SHP77 (cell line): ENCODE measurements at places on chromosomes 7 and 10.

- no peak for DNase-seq
Measured at GRCh38 chr7:157402388-157402703, 65.5 kb downstream of the DNAJB6 start.

GRCh38 chr10:8187171-8187666 lies 132.7 kb downstream of the GATA3 start:
- no peak for DNase-seq

DNA sequence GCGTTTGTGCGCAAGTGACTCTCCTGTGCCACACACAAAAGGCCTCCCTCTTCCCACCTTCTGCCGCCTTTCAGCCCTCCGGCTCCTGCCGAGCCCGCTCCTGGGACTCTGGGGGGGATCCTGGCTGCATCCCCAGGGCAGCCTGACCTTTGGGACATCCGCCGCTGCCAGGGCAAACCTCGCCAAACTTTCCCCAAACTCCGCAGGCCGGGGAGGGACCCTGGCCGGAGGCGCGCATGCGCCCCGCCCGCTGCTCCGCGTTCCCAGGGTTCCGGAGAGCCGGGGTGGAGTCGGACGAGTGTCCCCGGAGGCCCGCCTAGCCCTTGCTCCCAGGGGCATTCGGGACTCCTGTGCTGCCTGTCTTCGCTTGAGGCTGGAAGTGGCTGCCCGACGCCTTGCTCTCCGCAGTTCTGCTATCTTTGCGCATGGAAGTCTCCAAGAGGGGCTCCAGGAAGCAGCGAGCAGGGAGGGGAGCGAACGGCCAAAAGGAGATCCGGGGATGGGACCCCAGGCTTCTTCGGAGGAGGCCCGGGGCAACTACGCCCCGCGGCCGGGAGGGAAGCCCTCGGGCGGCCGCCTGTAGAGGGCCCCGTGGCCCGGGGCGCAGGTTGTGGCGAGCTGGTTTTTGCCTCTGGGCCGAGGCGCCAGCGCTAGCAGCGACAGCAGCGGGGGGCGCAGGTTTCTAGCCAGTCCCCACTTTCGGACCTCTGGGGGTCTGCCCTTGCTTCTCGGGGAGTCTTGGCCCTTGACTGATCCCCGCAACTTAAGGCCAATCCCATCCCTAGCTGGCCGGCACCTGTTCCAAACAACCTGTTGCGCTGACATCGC lies 7.0 kb downstream of the PTF1A start:
- DNase-seq, result no peak

DNA sequence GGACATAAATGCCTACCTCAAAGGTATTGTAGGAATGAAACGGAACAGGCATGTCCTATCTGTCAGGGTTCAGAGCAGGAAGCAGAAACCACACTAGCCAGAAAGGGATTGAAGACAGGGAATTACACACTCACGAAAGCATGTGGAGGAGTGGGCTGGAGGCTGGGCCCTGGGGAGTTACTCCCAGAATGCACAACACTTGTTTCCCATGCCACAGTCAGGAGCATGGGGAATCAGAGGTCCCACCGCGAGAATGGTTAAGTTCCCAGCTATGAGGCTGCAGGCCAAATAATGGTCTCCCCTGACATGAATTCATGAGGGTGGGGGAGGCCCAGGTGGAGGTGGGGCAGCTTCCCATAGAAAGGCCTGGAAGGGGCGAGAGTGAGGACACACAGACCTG lies 212.7 kb downstream of the HERPUD2 start:
- no peak for DNase-seq

DNA sequence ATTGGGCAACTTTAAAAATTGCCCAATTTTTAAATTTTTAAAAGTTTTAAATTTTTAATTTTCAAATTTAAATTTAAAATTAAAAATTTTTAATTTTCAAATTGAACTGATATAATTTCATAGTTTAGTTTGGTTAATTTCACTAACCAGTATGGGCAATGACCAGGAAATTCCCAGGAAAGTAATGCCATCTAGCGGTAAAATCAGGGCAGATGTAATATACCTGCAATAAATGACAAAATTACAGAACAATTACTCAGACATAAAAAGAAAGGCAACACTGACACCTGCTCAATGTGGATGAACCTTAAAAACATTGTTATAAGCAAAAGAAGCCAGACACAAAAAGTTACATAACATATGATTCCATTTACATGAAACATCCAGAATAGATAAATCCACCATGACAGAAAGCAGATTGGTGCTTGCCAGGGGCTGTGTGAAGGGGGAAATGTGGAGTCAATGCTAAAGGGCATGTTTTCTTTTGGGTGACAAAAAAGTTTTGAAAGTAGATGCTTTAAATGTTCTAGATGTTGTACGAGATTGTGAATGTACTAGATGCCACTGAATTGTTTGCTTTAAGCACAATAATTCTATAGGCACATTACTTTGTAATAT lies 28.6 kb upstream of the SLC16A12 start:
- DNase-seq, result no peak

- DNase-seq, result no peak
Measured at GRCh38 chr10:92826061-92826460, 22.3 kb upstream of the EXOC6 start.

- DNase-seq, result no peak
Measured at GRCh38 chr7:90846192-90846591, 250.1 kb downstream of the CDK14 start.

DNA sequence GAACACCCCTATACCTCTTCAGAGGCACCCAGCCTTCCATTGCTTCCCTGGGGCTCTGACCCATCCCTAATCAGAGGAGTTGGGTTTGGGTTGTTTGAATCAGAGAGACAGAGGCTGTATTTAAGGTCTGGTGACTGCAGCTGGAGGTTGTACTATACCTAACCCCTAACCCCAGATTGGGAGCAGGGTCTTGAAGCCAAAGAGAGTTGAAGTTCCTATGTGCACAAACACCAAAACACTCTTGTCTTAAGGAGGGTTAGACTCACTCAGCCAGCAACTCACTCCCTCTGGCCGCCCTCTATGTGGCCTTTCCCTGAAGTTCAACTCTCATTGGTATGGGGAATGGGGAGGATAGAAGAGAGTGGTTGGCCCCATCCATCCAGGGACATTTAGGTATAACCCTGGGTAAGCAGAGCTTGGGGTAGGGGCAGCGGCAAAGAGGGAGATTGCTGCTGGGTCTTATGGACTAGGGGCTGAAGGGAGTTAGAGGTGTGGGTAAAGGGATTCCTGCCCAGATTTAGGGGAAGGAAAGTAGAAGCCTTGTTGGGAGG lies 80.0 kb downstream of the PAX2 start:
- no peak for DNase-seq

GRCh38 chr10:118209215-118209614 lies 132.9 kb downstream of the FAM204A start:
- no peak for DNase-seq

DNA sequence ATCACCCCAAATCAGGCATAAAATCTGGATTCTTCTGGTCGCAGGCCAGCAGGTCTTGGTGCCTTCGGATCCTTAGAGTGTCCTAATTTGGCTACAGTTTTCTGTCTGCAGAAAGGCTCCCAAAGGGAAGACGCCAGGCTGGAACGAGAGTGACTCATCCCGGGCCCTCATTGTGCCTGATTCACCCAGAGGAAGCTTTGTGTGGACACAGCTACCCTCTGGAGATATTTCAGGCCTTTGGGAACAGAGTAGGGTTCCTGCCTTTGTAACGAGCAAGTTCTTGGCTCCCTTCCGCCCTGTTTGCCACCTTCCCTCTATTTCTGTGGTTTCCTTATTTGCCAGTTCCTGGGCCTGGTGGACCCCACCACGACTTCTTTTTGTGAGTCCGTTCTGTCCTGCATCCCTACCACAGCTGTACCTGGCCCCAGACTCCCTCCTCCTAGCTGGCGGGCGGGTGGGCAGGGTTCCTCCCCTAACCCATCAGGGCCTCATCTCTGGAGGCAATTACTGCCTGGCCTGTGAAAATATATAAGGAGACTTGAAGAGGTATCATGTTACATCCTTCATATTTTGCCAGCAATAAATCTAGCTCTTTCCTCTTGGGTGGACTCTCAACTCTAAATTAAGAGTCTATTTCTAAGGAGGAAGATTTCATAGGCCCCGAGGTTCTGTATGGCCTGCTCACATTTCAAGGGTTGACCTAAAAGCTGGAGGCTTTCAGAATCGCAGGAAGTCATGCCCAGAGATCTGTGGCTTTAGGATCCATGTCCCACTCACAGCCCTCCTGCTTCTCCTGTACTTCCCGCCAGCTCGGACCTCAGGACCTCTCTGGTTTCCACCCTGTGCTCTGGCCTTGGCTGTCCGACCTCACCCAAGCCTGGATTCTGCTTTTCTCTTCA lies 219.2 kb upstream of the ZNF32 start:
- no peak for DNase-seq

GRCh38 chr10:124224331-124225028 lies 131.1 kb upstream of the CHST15 start:
- no peak for DNase-seq

- DNase-seq, result no peak
Measured at GRCh38 chr7:70634610-70635068, 497.3 kb upstream of the GALNT17 start.

GRCh38 chr10:69392481-69393000 lies 24.2 kb downstream of the TACR2 start:
- DNase-seq, result peak; percentile 40

- no peak for DNase-seq
Measured at GRCh38 chr7:134461916-134462315, 3.0 kb upstream of the AKR1B1 start.

GRCh38 chr10:71483135-71483534 lies 86.4 kb downstream of the CDH23 start:
- DNase-seq, result no peak

DNA sequence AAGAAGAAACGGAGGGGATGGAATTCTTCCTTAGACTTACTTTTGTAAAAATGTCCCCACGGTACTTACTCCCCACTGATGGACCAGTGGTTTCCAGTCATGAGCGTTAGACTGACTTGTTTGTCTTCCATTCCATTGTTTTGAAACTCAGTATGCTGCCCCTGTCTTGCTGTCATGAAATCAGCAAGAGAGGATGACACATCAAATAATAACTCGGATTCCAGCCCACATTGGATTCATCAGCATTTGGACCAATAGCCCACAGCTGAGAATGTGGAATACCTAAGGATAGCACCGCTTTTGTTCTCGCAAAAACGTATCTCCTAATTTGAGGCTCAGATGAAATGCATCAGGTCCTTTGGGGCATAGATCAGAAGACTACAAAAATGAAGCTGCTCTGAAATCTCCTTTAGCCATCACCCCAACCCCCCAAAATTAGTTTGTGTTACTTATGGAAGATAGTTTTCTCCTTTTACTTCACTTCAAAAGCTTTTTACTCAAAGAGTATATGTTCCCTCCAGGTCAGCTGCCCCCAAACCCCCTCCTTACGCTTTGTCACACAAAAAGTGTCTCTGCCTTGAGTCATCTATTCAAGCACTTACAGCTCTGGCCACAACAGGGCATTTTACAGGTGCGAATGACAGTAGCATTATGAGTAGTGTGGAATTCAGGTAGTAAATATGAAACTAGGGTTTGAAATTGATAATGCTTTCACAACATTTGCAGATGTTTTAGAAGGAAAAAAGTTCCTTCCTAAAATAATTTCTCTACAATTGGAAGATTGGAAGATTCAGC lies 158.7 kb upstream of the LANCL2 start:
- DNase-seq, result no peak

- no peak for DNase-seq
Measured at GRCh38 chr10:60310740-60311139, 78.9 kb downstream of the ANK3 start.

DNA sequence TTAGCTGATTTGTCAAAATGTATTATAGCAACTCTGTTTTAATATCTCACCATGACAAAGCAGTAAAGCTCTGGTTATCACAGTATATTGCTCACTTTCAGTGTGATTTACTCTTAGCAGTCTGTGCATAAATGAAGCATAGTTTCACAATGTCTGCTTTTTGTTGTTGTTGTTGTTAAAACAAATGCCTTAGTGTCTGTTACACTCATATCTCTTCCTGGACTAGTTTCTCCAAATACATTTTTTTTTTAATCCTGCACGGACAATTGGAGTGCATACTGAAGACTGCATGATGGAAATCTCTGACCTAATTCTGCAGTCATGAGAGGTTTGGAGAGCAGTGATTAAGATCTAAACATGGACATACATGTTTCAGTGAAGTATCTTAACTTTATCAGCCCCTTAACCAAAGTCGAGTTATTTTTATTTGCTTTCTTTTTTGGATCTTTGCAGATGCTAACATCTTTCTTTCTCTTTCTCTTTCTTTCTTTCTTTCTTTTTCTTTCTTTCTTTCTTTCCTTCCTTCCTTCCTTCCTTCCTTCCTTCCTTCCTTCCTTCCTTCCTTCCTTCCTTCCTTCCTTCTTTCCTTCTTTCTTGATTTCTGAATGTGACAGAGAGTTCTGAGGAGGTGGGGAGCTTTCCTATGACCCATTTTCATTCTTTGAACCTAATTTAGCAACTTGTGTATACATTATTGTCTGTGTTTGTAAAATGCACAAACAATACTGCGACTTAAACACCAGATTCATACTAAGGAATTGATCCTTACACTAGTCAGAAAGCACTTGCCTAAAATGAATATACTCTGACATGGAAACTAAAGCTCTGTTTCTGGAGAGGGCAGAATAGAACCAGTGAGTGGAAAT lies 161.5 kb upstream of the AGR3 start:
- no peak for DNase-seq

- no peak for DNase-seq
Measured at GRCh38 chr7:82183634-82184033, 259.9 kb downstream of the CACNA2D1 start.

GRCh38 chr7:85038466-85038865 lies 148.4 kb downstream of the SEMA3D start:
- DNase-seq, result no peak

GRCh38 chr10:86439544-86439943 lies 72.9 kb upstream of the GRID1 start:
- no peak for DNase-seq

DNA sequence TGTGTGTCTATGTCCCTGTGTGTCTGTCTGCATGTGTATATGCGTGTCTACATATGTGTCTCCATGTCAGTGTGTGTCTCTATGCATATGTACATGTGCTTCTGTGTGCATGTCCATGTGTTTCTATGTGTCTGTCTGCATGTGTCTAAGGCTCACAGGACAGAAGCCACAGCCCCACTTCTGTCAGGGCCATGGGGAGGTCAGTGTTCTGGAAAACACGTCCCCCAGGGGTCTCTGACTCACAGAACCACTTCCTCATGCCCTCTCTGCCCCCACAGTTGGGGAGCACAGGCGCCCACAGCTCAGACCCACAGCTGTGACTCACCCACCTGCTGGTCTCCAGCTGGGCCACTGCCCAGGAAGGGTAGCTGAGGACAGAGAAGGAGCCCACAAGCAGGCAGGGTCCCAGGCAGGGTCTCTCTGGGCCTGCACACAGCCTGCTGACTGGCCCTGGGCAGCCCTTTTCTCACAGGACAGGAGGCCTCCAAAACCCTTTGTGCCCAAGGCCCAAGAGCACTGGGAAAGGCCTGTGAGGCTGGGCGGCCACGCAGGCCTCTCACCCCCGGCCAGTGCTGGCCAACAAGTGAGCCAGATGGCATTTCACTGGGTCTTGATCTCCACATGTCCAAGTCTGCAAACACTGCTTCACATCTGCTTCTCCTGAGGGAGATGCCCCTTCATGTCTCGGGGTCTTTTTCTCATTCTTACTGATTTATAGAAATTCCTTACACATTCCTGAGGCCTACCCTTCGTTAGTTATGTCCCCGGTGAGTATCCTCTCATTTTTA lies 102.9 kb upstream of the FAM20C start:
- DNase-seq, result no peak

GRCh38 chr7:40165216-40165615 lies 30.4 kb downstream of the SUGCT start:
- no peak for DNase-seq

- no peak for DNase-seq
Measured at GRCh38 chr10:48771234-48771633, 86.6 kb downstream of the WDFY4 start.

- DNase-seq, result no peak
Measured at GRCh38 chr7:140033036-140033435, 29.7 kb downstream of the PARP12 start.

GRCh38 chr10:110175406-110175805 lies 32.0 kb upstream of the MXI1 start:
- DNase-seq, result no peak
